ENCODE measurements at places on chromosomes 13 and 19.
A peak's percentile ranks its signal among the peaks of the same experiment; 100 is the strongest.

DNA sequence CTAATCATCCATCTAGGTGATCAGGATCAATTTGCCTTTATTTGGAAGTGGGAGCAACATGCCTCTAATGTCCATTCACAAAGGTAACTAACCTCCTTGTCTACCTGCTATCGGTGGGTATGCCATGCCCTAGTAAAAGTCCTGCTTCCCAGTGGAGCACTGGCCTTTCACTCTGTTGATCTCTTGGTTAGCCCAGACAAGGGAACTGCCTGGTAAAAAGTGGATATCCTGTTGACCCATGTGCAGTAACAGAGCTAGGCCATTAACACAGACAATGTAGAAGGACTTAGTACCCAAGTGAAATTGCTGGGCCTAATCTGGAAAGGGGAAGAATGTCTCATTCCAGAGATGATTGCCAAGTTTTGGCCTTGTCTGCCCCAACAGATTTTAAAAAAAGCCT is 171.5 kb upstream of the CSNK1A1L start:
- DNase-seq: no peak

GRCh38 chr13:111517641-111518010 is 197.2 kb downstream of the TEX29 start:
- DNase-seq: no peak

DNA sequence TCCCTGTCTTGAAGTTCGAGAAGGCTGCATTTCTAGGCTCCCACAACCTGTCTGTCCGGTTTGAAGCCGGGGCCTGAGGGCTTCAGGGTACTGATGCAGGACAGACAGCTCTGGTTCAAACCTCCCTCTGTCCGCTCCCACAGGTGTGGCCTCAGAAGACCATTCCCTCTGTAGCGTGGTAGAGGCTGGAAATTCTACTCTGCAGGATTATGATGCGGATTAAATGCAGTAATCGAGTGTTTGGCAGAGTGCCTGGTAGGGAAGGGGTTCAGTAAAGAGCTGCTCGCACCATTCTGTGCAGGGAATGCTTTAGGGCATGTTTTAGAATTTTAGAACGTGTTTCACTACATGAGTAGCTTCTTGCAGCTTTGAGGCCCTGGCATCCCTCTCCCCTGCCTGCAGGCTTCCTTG is 30.5 kb downstream of the PPP1R37 start:
- no peak for DNase-seq

DNA sequence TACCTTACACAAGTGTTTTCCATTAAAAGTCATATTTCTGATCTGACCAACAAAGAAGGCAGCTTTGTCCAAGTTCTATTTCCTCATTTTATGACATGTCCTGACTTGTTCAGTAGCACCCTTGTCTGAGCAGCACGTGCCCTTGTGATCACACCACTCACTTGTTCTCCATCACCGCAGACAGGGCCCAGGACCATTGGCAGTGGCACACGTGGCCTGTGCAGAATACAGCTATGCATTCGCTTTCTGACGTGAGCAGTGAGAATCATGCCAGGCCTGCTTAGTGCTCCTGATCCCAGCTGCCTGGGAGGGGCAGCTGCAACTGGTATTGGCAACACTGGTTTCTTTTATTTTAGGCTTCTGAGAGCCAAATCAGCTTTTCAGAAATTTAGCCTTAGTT is 134.2 kb downstream of the FRY start:
- no peak for DNase-seq

DNA sequence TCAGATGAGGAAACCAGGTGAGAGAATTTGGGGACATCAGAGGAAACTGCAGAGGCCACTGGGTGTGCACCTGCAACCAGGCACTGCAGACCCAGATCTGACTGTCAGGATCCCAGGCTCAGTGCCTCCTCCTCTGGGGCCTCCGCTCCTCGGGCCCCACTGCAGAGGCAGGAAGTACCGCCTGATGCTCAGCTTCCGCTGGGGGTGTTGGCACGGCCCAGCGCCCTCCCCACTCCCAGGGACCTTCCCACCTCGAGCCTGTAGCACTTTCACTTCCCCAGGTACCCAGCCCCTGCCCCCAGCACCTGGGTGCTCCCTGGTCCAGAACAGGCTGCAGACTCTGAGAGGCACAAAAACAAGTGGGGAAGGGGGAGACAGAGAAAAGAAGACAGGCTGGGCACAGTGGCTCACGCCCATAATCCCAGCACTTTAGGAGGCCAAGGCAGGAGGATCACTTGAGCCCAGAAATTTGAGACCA is 1.4 kb upstream of the CD37 start:
- no peak for DNase-seq

GRCh38 chr13:28415994-28416421 is 78.9 kb downstream of the FLT1 start:
- DNase-seq: no peak

GRCh38 chr13:89407357-89407756 is 1736.2 kb downstream of the SLITRK5 start:
- DNase-seq: no peak

DNA sequence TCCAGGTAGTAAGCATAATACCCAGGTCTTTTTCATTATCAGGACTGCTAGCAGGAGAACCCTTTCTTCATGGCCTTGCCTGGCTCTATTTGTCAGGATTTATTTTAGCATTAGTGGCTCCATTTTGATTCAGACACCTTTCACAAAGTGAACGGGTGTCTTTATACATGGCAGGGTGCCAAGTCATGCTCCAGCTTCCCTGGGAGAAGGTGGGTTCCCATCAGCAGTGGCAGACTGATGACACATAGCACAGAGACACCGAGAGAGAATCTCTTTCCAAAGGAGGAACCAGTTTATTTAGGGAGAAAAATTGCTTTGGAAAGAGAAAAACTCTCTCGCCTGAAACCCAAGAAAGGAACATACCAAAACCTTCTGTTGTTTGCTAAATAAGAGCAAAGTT is 135.3 kb upstream of the TMTC4 start:
- DNase-seq: no peak

- peak; percentile 8 for DNase-seq
Measured at GRCh38 chr19:56350416-56351045, 35.9 kb upstream of the ZSCAN5A start.

- DNase-seq: no peak
Measured at GRCh38 chr19:5621945-5622464, 571 bp downstream of the SAFB2 start.

GRCh38 chr19:19615086-19615485 is 3.4 kb downstream of the PBX4 start:
- no peak for DNase-seq

GRCh38 chr13:94186470-94186869 is 293.0 kb downstream of the DCT start:
- DNase-seq: no peak

GRCh38 chr13:103694033-103694432 is 627.8 kb upstream of the SLC10A2 start:
- no peak for DNase-seq

DNA sequence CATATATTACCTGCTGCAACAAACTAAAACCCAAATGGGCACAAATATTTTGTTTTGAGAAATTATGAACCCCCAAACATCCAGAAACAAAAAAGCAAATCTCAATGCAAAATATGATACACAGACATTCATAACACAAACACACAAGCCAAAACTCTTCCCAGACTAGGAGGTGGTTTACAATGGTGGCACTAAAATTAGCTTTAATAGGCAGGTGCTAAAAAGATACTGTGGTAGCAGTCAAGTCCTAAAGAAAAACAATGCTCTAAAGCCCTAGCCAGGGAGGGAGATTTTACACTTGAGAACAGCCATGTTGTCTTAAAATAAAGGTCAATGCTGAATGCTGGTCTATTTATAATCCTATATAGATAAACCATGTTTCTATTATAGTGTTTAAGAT is 65.0 kb downstream of the DOCK9 start:
- no peak for DNase-seq

DNA sequence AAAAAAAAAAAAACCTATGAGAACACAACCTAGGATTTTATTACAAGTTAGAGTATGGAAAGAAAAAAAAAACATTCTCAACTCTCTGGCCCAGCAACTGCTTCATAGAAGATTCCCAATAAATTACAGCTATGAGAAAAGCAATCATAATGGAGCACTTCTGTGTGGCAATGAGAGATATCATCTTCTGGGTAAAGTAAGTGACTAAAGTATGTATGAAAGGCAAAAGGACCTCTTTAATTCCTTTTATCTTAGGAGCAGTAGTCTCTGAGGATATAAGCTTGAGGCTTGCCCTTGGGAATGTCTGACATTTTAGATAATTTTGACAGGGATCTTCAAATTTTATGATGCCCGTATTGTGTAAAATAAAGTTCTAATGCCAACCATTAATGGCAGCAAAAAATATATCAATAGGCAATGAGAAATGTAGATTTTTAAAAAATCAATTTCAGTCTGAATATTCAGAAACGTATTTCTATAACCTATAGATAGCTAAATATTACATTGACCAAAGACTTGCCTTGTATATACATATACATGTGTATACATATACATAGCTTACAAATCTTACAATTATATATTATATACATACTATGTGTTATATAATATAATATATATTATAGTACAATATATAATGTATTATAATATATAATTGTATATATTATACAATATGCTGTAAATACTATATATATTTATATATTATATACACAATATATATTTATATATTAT is 823.9 kb upstream of the SLITRK1 start:
- no peak for DNase-seq

GRCh38 chr19:48887861-48888612 is 10.5 kb downstream of the TULP2 start:
- no peak for DNase-seq

DNA sequence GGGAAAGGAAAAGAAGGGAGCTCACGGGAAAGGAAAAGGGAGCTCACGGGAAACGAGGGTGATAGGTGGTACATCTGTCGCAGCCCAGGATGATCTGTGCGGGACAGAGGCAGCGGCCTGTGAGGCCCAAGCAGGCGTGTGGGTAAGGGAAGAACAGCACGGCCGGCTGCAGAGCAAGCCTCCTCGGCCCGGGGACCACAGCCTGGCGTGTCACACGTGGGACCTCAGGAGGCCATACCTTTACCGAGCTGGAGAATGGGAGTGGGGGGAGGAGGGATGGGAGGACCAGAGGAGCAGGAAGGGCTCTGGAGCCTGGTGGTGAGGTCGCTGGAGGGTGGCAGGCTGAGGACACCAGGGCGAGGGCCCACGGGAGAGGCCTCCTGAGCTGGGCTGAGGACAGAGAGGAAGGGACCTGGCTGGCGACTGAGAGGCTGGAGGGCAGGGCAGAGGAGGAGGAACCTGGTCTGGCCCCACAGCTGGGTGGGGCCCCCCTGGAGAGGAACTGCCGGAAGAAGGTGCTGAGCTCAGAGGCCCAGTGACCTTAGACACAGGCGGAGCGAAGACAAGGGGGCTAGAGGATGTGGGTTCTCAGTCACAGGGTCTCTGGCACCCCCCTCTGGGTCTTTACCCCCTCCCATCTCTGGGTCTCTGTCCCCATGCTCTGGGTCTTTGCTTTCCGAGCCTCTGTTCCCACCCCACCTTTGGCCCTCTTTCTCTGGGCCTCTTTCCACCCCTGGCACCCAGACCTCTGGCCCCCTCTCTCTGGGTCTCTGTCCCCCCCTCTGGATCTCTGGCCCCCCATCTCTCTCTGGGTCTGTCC is 2.9 kb upstream of the FTL start:
- no peak for DNase-seq

GRCh38 chr13:76886292-76887075 is at the start of gene KCTD12:
TSS of gene KCTD12 (minus strand) at chr13:76886405. CDS start at chr13:76886148, 257 bp downstream.
- no peak for DNase-seq

All from NCI-H2107 (cell line).